Immature natural killer cell (primary cell): ENCODE measurements at places on chromosomes 2 and 18. TPM values are rescaled to one million over a fixed set of nuclear protein-coding genes. Genes with fewer than 3 reads are reported as not detected.

- H3K4me1 ChIP-seq, result no peaks in the 10 kb centered on the region
- H3K27me3 ChIP-seq, result peaks cover 7% of the 10 kb centered on the region
- H3K36me3 ChIP-seq, result no peaks in the 10 kb centered on the region
- no peak for DNase-seq
- H3K4me3 ChIP-seq, result no peak overlapping the region
These were observed 153.7 kb downstream of the EVA1A start for GRCh38 chr2:75407038-75407530.

DNA sequence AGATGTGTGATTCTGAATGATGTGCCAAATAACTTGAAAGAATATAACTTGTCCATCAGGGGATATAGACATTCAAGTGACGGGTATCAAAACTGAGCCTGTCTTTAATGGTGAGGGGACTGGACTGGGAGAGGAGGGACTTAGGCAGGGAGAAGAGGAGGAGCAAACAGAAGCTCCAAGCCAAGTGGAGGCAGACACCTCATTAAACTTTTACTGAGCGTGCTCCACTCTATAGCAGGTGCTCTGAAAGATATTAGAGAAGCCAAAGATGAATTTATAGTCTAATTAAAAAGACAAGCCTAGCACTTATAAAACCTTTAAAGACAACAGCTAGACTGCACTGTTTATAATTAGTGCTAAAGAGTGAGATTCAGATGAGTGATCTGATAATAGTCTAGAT lies 47.7 kb upstream of the SMAD2 start:
- no peak for DNase-seq
- no peak overlapping the region for H3K4me3 ChIP-seq
- H3K4me1 ChIP-seq, result no peaks in the 10 kb centered on the region
- no peaks in the 10 kb centered on the region for H3K36me3 ChIP-seq

GRCh38 chr18:70489986-70490933 lies 201.4 kb downstream of the SOCS6 start:
- no peaks in the 10 kb centered on the region for H3K36me3 ChIP-seq
- peak; percentile 19 for DNase-seq
- no peak overlapping the region for H3K27ac ChIP-seq
- no peak overlapping the region for H3K4me3 ChIP-seq
- H3K4me1 ChIP-seq, result no peaks in the 10 kb centered on the region

- H3K4me1 ChIP-seq, result no peaks in the 10 kb centered on the region
- no peak overlapping the region for H3K27ac ChIP-seq
- H3K4me3 ChIP-seq, result no peak overlapping the region
- no peaks in the 10 kb centered on the region for H3K36me3 ChIP-seq
- peaks cover 5% of the 10 kb centered on the region for H3K27me3 ChIP-seq
- DNase-seq, result no peak
These were observed 375.3 kb upstream of the KLHL29 start for GRCh38 chr2:23009545-23010149.

GPR17 gene
- not detected for polyA plus RNA-seq

IL1A gene
- not detected for polyA plus RNA-seq

SLC5A7 gene
- polyA plus RNA-seq, result not detected

TFCP2L1 gene
- polyA plus RNA-seq, result 0.02 TPM

SERPINB4 gene
- not detected for polyA plus RNA-seq
